ENCODE measurements at places on chromosomes 7 and 10. TPM values are rescaled to one million over a fixed set of nuclear protein-coding genes. Genes with fewer than 3 reads are reported as not detected.

Gene TMEM178B
- 22.3 TPM for total RNA-seq

GRCh38 chr7:17289074-17289645 is 9.3 kb upstream of the AHR start:
- H3K36me3 ChIP-seq: no peaks in the 10 kb centered on the region
- no peaks in the 10 kb centered on the region for H3K27me3 ChIP-seq
- no peak overlapping the region for H3K27ac ChIP-seq

Gene STK32C
- 23.2 TPM for total RNA-seq

GRCh38 chr7:67773081-67773480 is 776.4 kb downstream of the TYW1 start:
- no peak overlapping the region for H3K4me3 ChIP-seq
- DNase-seq: no peak
- H3K4me1 ChIP-seq: no peaks in the 10 kb centered on the region
- no peak overlapping the region for H3K27ac ChIP-seq

Gene TBATA
- total RNA-seq: not detected

DNA sequence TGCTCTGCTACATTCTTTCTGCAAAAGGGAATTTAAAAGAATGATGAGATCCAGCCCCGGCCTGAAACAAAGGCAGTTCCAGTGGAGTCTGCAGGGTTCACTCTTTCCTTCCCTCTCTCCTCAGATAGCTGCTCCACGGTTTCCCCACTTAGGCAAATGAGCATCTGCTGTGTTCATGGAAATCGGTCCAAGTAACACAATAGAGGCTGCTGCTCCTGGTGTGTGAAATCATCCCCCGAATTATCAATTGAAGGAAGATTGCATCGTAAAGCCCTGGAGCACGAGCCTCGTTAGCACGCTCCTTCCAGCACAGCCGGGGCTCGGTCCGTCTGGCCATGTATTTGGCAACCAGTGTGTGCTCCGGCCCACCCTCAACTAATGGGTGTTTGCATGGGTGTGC is 108.3 kb upstream of the DPP6 start:
- no peak overlapping the region for H3K4me3 ChIP-seq
- peaks cover 28% of the 10 kb centered on the region for H3K27me3 ChIP-seq
- no peak for DNase-seq
- H3K4me1 ChIP-seq: no peaks in the 10 kb centered on the region

DNA sequence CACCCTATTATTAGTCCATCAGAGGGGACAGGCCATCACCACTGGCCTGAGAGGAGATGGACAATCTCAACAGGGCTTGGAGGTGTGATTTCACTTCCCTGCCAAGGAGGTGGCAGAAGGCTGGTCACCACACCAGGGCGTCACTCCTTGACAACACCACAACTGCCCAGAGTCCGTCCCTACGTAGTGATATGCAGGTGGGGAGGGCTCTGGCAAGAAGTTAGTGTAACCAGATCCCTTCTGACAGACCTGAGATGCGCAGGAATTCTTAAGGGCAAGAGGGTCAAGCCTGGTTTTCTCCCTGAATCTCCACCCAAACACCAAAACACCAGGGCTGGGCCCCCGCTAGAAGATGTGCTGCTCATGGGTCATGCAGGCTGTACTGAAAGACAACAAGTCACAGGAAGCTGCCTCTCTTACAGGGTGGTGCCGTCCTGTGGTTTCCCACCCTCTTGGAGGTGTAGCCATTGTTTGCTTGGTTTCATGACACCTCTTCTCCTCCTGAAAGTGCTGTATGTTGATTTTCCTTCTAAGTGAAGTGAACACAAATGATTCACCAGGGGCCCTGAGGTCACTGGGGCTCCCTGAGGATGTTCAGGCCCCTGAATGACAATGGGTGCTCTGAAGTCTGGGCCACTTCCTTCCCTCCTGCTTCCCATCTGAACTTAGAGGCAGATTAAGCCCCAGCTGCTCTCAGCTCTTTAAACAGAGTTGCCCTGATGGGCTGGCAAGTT is 27.1 kb downstream of the ATXN7L1 start:
- peak; percentile 56 for DNase-seq
- H3K27ac ChIP-seq: peak overlapping the region; percentile 89
- H3K27me3 ChIP-seq: no peaks in the 10 kb centered on the region
- peak overlapping the region; percentile 24 for H3K4me3 ChIP-seq
- peaks cover 58% of the 10 kb centered on the region for H3K4me1 ChIP-seq

Data from WTC11 (cell line).